ENCODE measurements at places on chromosomes 7 and 10. TPM values are rescaled to one million over a fixed set of nuclear protein-coding genes. Genes with fewer than 3 reads are reported as not detected.

The MMD2 gene
- not detected for total RNA-seq

The TYW1B gene
- total RNA-seq, result 2.4 TPM

The LBX1 gene
- 0.10 TPM for total RNA-seq

The ZC3HAV1L gene
- total RNA-seq, result 13.6 TPM

The ASIC3 gene
- total RNA-seq, result 0.87 TPM

The AQP1 gene
- 140 TPM for total RNA-seq

The C10orf53 gene
- total RNA-seq, result not detected

The ALOX5 gene
- total RNA-seq, result 36.8 TPM

The JMJD1C gene
- total RNA-seq, result 89.2 TPM

The NAT16 gene
- total RNA-seq, result not detected

GRCh38 chr10:33271969-33272583, 62.4 kb downstream of the NRP1 start:
- no peak for DNase-seq

GRCh38 chr7:25517906-25518305, 289.6 kb upstream of the NPVF start:
- DNase-seq, result no peak

DNA sequence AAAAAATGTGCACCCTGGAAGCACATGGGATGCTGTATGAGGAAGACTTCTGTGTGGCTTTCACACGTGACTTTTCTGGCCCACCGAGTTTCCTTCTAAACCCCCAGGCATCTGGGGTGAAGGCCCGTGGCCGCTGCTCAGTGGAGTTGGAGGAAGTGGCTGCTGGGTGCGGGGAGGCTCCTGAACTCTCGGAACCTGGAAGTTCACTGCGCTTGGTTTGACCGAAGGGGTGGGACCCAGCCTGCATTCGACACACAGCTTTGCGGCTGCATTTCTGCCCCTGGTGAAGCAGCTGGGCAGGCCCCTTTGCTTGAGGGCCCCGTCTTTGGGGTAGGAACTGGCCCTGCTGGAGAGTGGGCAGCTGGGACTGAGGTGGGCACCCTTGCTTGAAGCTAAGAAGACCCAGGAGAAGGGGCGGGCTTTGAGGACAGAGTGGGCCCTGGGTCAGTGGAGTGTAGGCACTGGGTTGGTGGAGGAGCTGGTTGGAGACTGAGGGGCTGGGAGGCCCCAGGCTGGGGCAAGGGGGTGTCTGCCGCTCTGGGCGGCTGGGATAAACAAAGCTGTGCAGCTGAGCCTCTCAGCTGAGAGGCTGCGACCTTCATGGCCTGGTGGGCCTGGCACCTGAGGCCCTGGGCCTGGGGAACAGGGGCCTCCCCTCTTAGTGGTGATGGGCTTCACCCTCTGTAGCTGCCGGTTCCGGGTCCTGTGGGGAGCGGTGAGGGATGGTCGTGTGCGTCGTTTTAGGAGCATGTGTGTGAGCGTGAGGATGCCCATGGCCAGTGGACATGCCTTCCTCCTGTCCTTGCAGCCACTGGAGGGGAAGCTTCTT, 78.0 kb downstream of the INPP5A start:
- peak; percentile 81 for DNase-seq

GRCh38 chr10:8121201-8121890, 66.9 kb downstream of the GATA3 start:
- DNase-seq, result no peak

GRCh38 chr10:327889-328852, 192.9 kb downstream of the ZMYND11 start:
- DNase-seq, result no peak

DNA sequence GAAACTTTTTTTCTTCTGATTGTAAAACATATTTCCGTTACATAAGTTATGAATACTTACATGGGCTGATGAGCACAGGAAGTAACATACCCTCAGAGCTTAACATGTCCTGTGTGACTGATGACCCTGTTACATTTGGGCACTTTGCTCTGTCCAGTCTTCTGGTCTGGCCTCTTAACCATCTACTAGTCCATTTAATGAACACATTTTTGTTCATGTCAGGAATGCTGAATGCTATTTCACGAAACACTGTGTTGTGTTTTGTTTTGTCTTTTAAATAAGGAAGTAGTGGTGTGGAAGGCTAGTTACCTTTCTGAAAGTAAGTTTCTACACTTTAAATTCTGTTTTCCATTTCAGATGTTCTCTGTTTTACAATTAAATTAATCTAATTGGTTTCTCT, 77.7 kb downstream of the RBM33 start:
- no peak for DNase-seq

DNA sequence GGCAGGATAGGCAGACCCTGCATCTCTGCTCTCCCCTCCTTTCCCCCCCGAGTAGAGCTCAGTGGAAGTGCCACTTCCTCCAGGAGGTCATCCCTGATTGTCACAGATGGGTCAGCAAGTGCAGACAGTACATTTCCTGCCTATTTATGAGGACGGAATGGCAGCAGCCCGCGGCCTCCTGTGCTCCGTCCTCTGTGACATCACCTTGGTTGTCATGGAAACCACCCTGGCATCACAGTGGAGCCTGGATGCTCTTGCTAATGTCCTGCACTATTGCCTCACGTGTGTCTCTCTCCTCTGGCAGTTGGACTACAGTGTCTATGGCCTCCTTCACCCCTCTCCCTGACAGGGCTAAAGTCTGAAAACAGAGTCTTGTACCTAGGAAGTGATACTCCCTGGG, 148.6 kb downstream of the SH3PXD2A start:
- no peak for DNase-seq

GRCh38 chr10:90174531-90174930, 473.1 kb downstream of the KIF20B start:
- DNase-seq, result no peak

- DNase-seq, result no peak
These were observed 121.3 kb downstream of the RAMP3 start for GRCh38 chr7:45278763-45279398.

- no peak for DNase-seq
These were observed 541.0 kb downstream of the TNS3 start for GRCh38 chr7:47040795-47041347.

- no peak for DNase-seq
These were observed 60.6 kb downstream of the DNAH11 start for GRCh38 chr7:21603462-21603861.

DNA sequence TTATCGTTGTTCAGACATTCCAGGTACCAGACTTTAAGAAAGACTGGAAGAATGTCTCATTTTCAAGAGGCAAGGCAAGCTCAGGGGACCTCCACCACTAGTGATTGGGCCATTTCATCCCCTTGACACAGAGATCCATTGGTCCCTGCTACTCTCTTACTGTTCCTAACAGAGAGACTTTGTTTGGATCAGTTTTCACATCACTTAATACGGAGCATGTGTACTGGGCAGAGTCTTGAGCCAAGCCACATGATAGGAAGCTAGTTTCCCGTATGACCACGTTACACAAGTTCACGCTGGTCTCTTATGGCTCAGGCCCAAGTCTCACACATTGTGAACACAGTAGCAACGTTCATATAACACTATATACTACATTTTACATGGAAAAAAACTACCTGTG, 269.9 kb downstream of the BAMBI start:
- DNase-seq, result no peak

GRCh38 chr7:137519181-137519691, 175.7 kb upstream of the PTN start:
- DNase-seq, result no peak

DNA sequence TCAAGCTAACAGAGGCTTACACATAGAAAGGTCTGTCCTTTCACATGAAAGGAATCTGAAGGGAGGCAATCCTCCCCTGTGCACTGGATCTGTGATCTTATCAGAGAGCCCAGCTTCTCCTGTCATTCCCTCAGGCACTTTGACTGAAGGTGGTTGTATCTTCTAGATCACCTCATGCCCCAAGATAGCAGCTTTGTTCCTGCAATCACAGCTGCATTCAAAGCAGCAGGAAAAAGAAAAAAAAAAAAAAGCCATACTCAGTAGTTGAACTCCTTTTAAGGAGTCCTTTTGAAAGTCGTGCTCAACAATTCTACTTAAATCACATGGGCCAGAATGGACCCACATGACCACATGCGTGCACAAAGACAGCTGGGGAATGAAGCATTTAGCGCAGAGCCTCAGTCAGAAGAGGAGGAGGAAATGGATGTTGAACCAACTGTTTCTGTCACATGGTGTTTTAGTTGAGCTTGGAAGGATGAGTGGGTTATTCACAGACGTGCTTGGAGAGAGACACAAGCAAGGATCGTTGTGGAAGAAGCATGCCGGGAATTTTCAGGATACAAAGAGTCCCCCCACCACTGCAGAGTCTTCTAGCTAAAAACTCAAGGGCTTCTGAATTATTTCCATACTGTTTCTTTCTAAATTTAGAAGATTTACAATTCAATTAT, 13.0 kb upstream of the PFKP start:
- no peak for DNase-seq

GRCh38 chr10:47019155-47020145, 108.2 kb downstream of the PTPN20 start:
- peak; percentile 49 for DNase-seq

- DNase-seq, result no peak
These were observed 8.8 kb downstream of the PDAP1 start for GRCh38 chr7:99399597-99399996.

GRCh38 chr10:52811776-52812175, 39.2 kb upstream of the MBL2 start:
- DNase-seq, result no peak

DNA sequence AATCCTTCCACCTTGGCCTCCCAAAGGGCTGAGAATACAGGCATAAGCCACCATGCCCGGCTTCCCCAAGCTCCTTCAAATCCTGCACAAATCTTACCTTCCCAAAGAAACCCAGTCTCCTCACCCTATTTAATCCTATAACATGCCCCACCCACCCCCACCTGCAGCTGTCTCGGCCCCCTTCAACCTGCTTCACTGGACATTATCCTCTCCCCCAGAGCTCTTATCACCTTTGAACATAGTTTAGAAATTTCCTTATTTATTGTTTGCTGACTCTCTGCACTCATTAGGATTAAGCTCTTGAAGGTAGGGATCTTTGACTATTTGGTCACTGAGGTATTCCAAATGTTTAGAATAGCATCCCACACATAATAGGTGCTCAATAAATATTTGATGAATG, 3.5 kb downstream of the ZNF467 start:
- no peak for DNase-seq
